NCI-H1092 (cell line): ENCODE measurements at places on chromosomes 7 and 10.

DNA sequence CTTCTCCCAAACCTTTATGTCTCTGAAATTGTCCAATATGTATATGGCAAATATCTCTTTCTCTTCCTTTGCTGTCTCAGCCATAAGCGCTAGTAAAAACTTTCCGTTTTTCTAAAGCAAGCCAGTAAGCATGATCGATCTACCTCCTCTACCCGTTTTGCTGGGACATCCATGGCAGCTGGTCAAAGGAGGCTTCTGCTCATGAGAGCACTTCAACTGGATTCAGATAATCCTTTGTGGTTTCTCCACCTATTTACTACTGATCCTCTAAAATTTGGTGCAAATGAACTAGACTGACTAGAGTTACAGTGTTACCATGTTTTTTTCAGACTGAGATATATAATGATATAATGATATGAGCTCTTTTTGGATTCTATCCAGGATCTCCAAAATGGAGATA lies 42.7 kb downstream of the GBF1 start:
- DNase-seq: no peak

GRCh38 chr7:93997868-93998267 lies 6.3 kb downstream of the BET1 start:
- no peak for DNase-seq

- DNase-seq: no peak
Observed at GRCh38 chr7:102966465-102966864, 53.7 kb downstream of the LRRC17 start.

- DNase-seq: no peak
Observed at GRCh38 chr7:1342090-1342640, 109.5 kb downstream of the UNCX start.

- no peak for DNase-seq
Observed at GRCh38 chr10:101301111-101301731, 52.7 kb upstream of the BTRC start.

DNA sequence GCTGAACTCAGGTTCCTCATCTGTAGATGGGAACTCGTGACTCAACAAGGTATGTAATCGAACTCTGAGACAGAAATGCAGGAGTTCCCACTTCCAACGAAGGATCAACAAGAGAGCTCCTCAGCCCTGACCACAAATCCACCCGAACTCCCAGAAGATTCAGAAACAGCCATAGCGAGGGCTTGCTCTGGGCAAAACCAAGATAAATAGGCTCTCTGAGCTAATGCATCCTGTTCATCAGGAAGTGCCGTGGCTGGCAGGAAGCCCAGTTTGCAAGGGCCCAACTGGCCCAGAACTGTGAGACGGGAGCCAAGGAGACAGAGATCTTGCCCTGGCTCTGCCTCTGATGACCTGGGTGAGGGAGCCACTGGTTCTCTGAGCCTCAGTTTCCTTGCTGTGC lies 141.7 kb upstream of the PFKP start:
- peak; percentile 37 for DNase-seq

- DNase-seq: no peak
Observed at GRCh38 chr7:93739424-93739823, 151.1 kb downstream of the TFPI2 start.

DNA sequence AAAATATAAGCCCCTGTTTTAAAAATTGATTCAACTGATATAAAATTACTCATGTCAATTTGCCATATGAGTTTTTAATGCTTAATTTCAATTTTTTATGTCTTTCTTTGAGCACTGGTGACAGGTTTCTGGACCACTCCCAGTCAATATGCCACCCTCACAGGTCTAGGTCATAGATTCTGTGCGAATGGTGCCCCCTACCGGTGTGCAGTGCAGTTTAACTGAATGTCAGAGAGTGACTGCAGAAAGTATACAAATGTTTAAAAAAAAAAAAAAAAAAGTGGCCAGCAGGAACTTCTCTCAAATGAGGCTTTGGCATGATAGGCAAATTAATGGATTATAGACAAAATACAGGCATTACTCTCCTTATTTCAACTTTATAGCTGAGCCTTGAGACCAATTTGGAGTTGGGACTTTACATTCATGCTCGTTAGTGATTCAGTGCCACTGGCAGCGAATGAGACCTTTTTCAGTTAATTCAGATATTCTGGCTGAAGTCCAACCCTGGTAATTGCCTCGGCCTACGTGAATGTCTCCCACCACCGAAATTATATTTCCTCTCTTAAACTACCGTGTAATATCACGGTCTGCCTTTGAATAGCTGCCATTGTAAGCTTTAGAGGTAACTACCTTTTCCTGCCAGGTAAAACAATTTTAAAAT lies 427.6 kb downstream of the PHTF2 start:
- DNase-seq: peak; percentile 80

DNA sequence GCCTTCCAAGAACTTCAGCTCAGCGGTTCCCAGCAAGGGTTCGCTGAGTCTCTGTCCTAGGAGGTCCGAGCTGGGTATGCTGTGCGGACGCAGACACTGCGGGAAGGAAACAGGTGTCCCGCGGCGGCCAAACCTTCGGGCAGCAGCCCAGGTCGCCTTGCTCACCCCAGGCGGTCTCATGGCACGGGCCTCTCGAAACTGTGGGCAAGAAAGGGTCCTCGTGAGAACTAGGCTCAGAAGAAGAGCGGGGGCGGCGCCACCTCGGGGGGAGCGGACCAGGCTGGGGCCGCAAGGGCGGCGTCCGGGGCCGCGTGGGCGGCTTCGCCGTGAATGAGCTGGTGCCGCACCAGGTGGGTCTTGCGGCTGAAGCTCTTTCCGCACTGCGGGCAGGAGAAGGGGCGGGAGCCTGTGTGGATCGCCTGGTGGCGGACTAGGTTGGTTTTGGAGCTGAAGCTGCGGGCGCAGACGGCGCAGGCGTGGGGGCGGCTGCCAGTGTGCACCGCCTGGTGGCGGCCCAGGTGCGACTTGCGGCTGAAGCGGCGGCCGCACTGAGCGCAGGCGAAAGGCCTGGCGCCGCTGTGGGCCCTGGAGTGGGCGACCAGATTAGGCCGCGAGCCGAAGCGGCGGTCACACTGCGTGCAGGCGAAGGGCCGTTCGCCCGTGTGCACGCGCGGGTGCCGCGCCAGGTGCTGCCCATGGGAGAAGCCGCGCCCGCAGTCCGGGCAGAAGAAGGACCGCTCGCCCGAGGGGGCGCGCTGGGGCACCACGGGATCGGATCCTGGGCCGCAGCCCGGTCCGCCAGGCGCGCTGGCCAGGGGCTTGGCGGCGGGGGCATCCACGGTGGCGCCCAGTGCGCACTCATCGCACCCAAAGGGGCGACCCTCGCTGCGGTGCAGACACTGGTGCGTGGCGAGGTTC lies 8.6 kb downstream of the ZNF467 start:
- DNase-seq: no peak

- peak; percentile 42 for DNase-seq
Observed at GRCh38 chr7:139034855-139035585, 822 bp downstream of the ZC3HAV1L start.

- no peak for DNase-seq
Observed at GRCh38 chr7:6530626-6531491, 20.4 kb downstream of the GRID2IP start.

DNA sequence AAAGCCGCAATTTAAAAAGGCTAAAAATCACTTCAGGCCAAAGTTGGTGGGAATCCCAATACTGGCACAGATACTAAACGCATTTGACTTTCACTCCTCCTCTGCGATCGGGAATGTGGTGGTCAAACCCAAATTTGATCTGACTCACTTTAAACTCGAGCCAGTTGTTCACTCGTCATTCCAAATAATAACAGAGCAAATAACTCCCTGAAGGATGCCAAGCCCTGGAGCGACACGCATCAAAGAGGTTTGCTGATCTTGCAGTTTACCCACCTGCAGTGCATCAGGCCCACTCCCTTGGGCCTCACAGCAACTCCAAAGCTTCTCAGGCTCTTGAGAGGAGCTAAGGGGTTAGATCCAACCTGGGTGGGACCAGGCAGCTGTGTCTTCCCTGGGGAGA lies 12.2 kb downstream of the PTN start:
- DNase-seq: peak; percentile 75

GRCh38 chr10:3427950-3428354 lies 255.4 kb upstream of the PITRM1 start:
- no peak for DNase-seq

DNA sequence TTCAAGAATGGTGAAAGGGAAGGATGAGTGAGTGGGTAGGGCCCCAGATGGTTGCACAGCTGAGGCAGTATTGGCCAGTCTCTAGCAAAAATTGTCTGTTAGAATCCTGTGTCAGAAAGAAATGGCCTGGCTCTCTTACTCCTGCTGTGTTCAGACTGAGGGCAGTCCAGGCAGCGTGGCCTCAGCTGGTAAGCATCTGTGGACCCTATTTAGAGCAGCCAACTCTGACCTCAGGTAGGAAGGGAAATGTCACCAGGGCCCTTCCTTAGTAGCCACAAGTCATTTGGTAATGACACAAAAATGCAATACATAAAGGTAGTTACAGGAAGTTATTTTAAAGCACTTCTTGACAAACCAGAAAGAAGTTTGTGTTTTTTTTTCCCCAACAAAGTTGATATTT lies 1194.7 kb downstream of the CNTNAP2 start:
- DNase-seq: no peak

GRCh38 chr10:95133997-95134396 lies 60.0 kb upstream of the ACSM6 start:
- no peak for DNase-seq

- DNase-seq: no peak
Observed at GRCh38 chr7:91180746-91181145, 83.5 kb upstream of the FZD1 start.

GRCh38 chr10:6409971-6410643 lies 170.0 kb downstream of the PRKCQ start:
- no peak for DNase-seq

DNA sequence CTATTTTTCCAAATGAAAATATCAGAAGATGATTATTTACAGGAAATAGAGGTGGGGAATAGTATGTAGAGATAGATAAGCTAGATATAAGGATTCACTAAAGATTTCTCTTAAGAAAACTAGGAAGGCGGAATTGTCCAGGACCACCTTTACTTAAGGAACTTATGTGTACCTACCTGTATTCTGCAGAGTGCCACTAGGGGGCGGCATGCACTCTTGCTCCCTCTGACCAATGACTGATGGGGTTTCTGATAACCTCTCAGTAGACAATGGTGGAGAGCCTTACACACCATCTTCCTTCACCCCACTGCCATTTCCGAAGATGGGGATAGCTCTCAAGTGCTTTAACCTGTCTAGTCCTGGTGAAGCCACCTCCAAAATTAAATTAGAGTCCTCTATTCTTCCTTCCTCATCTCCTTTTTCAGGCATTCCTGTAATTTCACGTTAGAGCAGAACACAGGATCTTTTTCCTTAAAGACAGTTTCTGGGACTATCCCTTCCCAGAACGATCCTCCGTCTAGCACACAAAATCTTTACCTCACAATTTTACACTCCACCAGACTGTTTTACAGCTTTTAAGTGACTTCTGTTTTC lies 453.1 kb downstream of the SORCS1 start:
- no peak for DNase-seq

GRCh38 chr7:22952306-22953015 lies 61.5 kb downstream of the HYCC1 start:
- no peak for DNase-seq

DNA sequence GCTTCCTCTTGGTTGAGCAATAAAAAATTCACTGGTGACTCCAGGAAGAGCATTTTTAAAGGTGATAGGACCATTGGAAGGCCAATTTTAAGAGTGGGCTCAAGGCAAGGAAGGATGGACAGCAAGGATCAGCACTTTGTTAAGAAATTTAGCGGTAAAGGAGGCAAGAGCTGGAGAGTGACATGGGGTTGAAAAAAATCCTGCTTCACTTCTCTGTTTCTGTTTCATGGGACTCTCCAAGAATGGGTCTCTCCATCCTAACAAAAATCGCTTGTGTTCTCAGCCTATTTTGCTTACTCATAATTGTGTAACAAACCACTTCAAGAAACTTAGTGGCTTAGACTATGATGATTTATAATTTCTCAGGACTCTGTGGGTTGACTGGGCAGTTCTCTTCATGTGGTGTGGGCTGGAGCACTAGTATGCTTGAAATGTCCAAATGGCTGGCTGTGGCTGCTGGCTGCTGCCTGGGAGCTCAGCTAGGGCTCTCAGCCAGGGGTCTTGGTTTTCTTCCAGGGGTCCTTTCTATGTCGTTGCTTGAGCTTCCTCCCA lies 59.8 kb upstream of the ZNRF2 start:
- no peak for DNase-seq

- DNase-seq: peak; percentile 21
Observed at GRCh38 chr10:103859161-103860086, 4.0 kb upstream of the SH3PXD2A start.

DNA sequence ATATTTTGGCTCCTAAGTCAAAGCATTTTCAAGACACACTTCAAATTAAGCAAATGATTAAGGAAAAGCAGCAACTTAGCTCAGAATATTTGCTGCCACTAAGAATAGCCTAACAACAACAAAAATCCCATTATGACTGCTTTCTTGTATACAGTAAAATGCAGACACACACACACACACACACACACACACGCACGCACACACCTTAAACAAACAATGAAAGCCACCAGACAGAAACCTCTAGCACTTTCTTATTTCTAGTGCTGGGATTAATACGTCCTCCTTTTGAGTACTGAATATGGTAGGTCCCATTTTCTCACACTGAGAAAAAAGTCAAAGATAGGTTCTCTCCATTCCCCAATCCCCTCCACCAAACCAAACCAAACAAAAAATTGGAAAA lies 23.4 kb upstream of the FEZF1 start:
- DNase-seq: no peak

GRCh38 chr10:73097305-73097670 lies 622 bp upstream of the P4HA1 start:
- DNase-seq: no peak

DNA sequence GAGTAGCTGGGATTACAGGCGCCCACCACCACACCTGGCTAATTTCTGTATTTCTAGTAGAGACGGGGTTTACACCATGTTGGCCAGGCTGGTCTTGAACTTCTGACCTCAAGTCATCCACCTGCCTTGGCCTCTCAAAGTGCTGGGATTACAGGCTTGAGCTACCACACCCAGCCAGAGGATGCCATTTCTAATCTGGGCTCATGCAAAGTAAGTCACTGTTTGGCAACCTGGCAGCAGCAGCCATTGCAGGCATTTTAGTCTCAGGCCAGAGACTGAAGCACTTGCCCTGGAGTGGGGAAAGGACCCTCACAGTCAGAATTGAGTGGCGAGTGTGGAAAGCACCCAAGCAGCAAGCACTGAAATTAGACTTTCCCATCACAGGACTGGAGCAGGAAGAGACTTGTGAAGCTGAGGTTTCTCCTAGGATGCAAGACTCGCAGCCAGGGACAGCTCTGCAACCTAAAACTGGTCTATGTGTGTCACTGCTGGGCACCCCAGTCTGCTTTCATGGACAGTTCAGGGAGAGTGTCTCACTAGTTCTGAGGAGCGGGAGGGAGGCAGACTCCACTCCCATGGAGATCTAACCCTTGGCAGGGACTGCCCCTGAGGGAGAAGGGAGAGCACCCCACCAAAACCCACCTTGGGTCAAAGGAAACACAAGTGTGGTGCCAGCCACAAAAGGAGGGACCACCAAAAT lies 27.6 kb downstream of the SNX13 start:
- DNase-seq: no peak

DNA sequence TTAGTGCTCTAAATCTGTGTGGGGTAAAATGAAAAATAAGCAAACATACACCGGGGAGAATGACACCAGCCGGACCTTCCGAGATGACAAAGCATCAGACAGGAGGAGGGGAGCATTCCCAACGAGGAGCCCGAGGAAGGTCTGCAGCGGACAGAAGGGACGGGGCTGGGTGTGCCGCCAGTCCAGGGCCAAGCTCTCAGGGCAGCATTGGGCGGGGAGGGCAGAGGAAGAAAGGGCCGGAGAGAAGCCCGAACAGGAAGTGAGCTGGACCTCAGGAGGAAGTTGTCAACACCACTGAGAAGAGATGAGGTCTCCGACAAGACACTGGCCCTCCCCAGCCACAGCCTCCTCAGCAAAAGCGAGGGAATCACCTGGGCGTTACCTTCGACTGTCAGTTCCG lies 182.6 kb upstream of the RNF32 start:
- no peak for DNase-seq

GRCh38 chr10:44462338-44462914 lies 77.5 kb upstream of the CXCL12 start:
- no peak for DNase-seq
